Activated CD4-positive, alpha-beta memory T cell treated with anti-CD3 and anti-CD28 coated beads, Interleukin-2, amount 10 ng/mL, durations not matched to agents 7 days and 5 days (primary cell): ENCODE measurements at places on chromosomes 6 and 20.

GRCh38 chr6:35663447-35664235, 25.1 kb downstream of the FKBP5 start:
- DNase-seq = no peak

DNA sequence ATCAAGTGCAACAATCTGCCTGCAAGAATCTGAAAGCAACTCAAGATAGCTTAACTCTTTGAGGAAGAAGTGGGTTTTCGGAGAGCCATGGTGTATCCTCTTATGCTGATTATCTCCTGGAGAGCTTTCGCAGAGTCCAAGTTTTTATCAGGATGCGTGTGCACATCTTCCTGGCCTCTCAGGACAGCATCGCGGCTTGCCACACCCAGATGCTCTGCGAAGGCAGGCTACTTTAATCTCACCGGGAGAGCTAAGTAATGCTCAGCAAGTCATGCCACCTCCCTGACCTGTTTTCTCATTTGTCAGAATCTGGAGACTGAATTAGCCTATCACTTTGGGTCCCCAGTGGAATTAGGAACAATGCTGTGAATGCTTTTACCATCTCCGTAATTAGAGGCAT, 52.9 kb downstream of the TTI1 start:
- no peak for DNase-seq

DNA sequence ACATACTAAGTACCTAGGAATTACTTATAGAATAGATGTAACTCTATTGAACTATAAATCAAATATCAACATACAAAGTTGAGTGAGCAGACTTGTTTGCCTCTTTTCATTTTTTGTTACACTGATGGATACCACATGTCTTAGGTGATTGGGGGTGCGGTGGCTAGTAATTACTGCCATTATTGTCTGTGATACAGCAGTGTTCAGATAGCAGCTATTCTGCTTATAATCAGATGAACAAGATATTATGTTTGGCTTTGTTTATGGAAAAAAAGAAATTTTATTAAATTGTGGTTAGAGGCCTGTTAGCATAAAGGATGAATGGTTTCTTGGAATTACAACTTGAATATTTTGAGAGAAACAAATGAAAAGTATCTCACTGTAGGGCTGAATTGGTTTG, 55.9 kb downstream of the KCNQ5 start:
- DNase-seq = no peak

- DNase-seq = no peak
Observed at GRCh38 chr6:108293527-108294296, 1.1 kb upstream of the AFG1L start.

DNA sequence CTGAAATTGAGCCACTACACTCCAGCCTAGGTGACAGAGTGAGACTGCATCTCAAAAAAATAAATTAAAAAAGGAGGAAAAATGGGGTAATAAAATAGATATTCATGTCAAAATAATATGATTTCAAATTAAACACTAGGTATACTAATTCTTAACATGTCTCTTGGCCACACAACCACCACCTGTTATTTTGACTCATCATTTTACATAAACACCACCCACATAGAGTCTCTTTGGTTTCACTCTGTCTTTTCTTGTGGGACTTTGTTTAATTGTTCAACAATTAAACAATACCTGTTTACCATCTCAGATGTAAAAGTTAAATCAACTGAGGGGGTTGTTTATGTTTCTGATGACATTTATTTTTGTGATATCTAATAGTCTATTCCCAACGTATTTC, 476.8 kb upstream of the ADGRB3 start:
- no peak for DNase-seq

- peak; percentile 19 for DNase-seq
Observed at GRCh38 chr6:16130437-16130891, 1.6 kb downstream of the MYLIP start.
